DMS53 (cell line): ENCODE measurements at places on chromosomes 5 and 9.
A peak's percentile ranks its signal among the peaks of the same experiment; 100 is the strongest.

- DNase-seq: no peak
These were observed 72.4 kb downstream of the FYB1 start for GRCh38 chr5:39146831-39147540.

- DNase-seq: no peak
These were observed 401.3 kb downstream of the MTRR start for GRCh38 chr5:8270246-8270645.

DNA sequence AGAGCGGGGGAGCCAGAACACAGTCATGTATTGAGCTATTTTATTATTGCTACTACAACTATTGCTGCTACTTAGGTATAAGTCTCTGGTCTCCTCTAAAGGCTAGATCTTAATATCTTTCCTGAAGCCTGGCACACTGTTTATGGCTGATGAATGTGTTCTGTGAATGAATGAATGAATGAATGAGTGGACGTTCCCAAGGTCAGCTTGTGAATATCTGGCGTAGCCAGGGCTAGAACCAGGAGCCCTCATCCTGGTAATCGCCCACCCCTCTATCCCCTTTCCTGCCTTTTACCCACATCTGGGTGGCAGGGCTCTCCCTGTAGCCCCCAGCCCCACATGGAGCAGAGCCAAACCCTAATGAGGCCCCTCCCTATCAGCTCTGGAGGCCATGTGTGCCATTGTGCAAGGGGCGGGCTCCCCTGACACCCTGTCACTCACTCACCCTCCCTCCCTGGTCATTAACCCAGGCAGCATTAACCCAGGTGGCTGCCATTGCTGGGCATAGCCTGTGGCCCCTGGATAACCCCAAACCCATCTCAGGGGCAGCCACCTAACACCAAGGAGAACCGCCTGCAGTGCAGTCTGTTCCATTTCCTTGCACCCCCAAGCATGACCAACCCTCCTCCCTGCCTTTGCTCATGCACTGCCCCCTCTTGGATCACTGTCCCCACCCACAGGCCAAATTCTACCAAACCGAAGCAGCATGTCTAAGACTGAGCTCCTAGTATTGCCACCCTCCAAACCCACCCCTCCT is 2.0 kb upstream of the AKNA start:
- DNase-seq: no peak

GRCh38 chr9:16637218-16637617 is 233.3 kb downstream of the BNC2 start:
- no peak for DNase-seq

- DNase-seq: no peak
These were observed 50.6 kb downstream of the LRRTM2 start for GRCh38 chr5:138824516-138824915.

- peak; percentile 97 for DNase-seq
These were observed 54.8 kb upstream of the CDKN2AIPNL start for GRCh38 chr5:134466241-134467069.

DNA sequence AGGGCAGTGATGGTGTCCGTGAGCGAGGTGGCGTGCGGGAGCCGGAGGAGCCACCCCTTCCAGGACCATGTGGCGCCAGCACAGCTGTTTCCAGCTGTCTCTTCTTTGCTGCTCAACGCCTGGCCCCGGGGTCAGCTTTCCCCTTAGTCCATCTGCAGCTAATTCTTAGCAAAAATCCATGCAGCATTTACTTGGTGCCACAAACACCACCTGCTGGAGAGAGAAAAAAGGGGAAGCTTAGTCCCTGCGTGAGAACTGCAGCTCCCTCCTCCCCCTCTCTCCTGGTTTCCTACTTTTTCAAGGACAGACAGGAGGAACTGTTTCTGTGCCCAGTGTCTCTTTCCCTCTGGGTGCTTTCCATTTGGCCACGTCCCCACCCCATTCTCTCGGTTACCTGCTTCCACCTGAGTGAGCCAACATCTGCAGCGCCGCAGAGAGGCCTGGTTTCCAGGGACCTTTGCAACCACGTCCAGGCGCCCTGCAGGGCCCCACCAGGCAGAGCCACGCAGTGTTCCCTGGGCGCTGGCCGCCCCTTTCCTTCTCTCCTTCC is 3.4 kb downstream of the SLC6A19 start:
- peak; percentile 78 for DNase-seq
